ENCODE measurements at places on chromosomes 2 and 18. TPM values are rescaled to one million over a fixed set of nuclear protein-coding genes. Genes with fewer than 3 reads are reported as not detected.

DNA sequence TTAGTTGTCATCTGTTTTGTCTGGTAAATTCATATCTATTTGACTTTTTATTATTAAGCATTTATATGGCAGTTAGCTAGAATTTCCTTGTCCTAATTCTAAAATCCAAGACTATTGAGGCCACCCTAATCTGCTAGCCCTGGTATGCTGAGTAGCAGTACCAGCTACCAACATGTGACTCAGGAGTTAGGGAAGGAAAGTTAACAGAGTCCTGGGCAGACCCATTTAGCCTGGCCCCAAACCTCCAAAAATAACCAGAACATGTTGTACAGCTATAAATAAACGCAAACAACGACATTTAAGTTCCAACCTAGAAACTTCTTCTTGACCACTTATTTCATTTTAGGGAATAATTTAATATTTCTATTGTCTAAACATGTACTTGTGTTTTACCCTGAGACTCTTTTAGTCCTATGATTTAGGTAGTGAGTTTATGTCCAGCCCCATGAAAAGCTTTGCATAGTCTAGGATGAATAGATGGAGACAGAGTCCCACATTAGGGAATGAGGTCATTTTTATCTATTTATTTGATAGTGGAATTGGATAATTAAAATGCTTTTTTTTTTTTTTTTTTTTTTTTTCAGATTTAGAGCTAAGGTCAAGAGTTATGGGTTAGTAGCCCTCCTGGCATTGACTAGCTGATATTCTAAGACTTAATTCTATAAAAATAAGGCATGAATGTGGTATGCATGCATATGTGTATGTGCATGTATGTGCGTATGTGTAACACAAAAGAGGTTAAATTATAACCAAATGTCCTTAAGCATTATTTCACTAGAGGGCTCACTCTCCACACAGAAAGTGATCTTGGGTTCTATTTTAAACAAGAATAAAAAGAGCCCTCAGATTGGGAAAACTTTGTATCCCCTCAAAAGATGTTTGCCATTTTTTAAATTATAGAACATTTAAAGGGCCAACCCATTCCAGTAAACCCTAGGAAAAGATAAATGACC lies 160.1 kb upstream of the MAPRE2 start:
- no peaks in the 10 kb centered on the region for H3K36me3 ChIP-seq
- no peak overlapping the region for H3K27ac ChIP-seq
- no peak overlapping the region for H3K4me3 ChIP-seq
- DNase-seq: no peak
- H3K27me3 ChIP-seq: peaks cover 11% of the 10 kb centered on the region

DNA sequence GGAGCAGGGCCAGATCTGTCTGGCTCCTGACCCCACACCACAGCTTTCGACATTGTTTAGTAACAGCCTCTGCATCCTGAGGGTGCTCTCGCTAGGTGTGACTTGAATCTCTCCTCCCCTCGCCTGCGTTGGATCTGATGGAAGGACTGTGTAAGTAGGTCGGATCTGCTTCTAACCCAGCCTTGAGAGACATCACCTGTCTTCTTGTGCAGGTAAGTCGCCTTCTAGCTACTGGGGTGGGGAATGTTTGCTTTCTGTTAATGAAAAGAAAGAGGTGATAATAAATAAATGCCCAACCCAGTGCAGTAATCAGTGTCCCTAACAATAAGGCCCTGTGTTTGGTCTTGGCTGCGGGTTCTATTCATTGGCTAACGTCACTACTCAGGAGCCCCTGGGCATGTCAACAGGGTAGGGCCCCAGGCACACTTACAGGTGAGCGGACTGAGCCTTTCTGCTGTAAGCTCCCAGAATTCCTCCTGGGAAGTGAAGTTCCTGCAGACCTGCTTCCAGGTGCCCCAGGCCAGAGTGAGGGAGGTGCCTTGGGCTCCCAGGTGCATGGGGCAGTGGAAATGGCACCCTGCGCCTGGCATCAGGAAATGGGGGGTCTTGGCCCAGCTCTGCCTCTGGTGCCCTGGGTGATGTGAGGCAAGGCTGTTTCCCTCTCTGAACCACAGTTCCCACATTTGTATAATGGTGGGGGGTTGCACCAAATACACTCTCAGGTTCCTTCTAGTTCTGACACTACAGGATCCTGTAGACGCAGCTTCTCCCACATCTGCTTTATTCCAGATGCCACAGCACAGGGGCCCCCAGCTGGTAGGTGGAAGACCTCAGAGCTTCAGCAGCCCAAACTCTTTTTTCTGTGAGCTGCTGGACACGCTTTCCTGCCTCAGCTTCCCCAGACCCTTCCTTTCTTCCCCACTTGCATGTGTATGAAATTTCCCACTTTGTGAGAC lies 11.2 kb upstream of the FOSL2 start:
- no peaks in the 10 kb centered on the region for H3K36me3 ChIP-seq
- H3K27me3 ChIP-seq: no peaks in the 10 kb centered on the region
- DNase-seq: no peak
- H3K4me3 ChIP-seq: no peak overlapping the region
- peaks cover 20% of the 10 kb centered on the region for H3K4me1 ChIP-seq

The ABHD1 gene
- 0.65 TPM for total RNA-seq

The METTL5 gene
- 165 TPM for total RNA-seq

The LAMA1 gene
- total RNA-seq: not detected

The STON1 gene
- 0.97 TPM for total RNA-seq
